ENCODE measurements at places on chromosomes 5 and 9.

GRCh38 chr5:98936948-98937715, 8.3 kb upstream of the CHD1 start:
- no peak for DNase-seq

- no peak for DNase-seq
These were observed 37.5 kb upstream of the BOD1 start for GRCh38 chr5:173653822-173654523.

DNA sequence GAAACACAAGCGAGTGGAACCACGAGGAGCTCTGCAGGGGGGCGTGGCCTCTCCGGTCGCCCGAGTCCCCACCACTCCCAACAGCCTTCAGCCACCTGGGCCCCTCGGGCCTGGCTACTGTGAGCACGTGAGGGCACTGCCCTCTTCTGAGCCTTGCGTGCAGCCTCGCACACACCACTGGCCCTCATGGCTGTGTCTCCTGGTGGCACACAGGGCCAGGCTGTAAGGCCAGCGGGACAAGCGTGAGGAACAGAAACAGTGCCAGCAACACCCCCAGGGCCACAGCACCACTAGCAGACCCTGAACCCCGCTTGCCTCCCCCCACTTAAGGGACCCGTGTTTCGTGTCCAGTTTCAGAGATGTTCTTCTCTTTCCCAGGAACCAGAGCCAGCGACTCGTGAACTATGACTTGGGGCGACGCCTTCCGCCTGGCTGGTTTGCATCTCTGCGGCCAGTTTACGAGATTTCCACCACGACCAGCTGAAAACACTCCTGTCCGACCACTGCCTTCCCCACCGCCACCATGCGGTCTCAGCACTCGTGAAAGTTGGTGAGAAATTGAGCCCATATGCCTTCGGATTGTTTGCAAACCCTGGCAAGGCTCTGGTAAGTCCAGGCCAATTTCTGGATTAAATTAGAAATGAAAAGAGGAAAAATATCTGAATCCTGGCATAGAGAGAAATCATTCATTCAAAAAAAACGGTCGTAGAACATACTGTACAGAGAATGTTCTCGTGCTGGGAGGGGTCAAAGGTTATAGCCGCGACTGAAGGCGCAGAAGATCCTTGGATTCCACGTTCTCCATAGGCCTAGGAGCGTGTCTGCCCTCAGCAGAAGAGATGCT, 135.6 kb downstream of the ZNF354C start:
- no peak for DNase-seq

DNA sequence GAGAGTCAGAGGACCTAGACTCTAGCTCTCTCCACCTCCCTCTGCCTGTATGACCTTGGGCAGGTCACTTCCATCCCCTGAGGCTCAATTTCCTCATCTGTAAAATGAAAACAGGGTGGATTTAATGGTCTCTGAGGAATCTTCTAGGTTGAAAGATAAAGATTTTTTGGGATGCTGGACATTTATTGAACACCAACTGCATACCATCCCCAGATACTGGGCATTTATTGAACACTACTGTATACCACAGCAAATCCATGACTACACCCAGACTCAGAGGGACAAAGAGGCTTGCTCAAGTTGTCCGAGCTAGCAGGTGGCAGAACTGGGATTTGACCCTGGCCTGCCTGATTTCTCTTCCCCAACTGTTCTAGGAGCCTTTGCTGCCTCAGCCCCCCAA, 25.0 kb upstream of the CPLX2 start:
- no peak for DNase-seq

DNA sequence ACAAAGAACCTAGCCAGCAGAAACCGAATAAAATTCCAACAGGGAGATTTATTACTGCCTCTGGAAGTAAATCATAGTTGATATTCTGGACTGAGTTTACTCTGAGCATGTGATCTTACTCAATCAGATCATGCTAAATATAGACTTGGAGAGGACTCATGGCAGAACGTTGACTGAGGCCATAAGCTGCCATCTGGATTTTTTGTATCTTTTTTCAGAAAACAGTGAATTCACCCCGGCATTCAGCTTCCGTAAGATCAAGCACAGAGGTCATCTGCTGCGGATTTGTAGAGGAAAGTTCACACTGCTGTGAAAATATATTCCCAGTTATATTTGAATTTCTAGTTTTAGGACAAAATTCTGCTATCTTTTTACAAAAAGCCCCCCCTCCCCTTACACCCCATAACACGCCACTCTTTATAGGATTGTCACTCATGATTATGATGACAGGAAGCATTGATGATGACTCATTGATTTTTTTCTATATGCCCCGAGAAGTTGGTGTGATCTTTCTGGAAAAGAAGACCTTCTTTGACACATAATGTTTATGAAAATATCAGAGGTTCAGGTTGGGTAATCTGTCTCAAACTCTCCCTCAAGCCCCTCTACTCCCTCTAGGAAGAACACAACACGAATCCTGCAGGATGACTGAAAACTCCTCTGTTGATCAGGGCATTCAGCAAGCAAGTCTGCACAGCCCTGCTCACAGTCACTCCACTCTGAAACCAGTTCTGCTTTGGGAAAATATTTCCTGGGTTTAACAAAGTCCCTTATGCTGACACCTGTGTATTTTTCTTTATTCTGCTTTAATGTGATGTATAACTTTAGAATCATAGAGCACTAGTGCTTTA, 70.8 kb downstream of the NXNL2 start:
- no peak for DNase-seq
